ENCODE measurements at places on chromosomes 5 and 9. TPM values are rescaled to one million over a fixed set of nuclear protein-coding genes. Genes with fewer than 3 reads are reported as not detected.

The CHMP5 gene
- 64.9 TPM for total RNA-seq

The ZFP2 gene
- total RNA-seq = 0.39 TPM

The PCDHGA11 gene
- 17.5 TPM for total RNA-seq

The HAVCR2 gene
- total RNA-seq = not detected

DNA sequence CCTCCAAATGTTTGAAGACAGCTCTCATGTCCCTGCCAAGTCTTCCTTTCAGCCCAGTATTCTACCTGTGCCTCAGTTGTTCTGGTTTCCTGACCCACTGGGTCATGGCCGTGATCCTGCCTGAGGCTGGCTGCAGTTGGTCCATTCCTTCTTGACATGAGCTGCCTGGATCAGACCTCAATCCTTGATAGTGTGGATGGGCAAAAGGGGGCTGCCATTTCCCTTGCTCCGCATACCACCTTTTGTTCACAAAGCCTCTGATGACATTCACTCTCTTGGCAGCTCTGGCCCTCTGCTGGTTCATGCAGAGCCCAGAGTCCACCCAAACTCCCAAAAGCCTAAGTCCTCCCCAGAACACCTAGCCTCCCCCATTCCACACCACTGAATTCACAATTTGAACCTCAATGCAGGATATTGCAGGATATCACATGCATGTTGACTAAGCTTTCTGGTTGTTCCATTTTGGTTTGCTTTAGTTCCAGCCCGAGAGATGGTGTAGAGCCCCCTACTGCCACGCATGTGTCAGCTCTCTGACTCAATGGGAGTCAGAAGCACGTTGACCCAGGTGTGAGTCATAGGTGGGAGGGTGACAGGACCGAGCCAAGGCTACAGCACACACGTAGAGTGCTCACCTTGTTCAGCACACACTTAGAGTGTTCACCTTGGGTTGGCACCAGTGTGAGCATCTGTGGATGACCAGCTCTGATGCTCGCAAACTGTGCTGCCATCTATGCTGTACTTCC is 137.2 kb downstream of the MTX3 start:
- DNase-seq = no peak

GRCh38 chr5:52838326-52839015 is 50.8 kb downstream of the ITGA1 start:
- no peak for DNase-seq

GRCh38 chr9:76465442-76466298 is 6.7 kb downstream of the GCNT1 start:
- DNase-seq = no peak

DNA sequence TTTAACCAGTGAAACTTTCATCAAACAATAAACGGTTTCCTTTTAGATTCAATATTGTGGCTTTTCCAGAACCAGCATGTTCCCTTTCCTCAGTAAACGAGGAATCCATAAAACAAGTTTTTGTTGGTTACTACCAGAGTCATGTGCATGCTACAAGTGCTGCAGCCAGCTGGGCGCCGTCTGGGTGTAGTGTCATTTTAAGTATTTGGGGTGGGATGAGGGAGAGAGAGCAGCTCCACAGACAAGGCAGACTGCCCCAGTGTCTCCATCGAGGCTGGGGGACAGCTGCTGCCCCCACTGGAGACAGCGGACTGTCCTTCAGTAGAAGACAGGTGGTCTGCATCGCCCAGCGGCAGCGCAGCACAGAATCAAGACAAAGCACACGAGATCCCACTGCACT is 17.3 kb downstream of the ARPC5L start:
- no peak for DNase-seq

- no peak for DNase-seq
Measured at GRCh38 chr9:129624168-129624759, 1.7 kb upstream of the NTMT1 start.

- no peak for DNase-seq
Measured at GRCh38 chr9:115531410-115532125, 413.6 kb upstream of the TNC start.

DNA sequence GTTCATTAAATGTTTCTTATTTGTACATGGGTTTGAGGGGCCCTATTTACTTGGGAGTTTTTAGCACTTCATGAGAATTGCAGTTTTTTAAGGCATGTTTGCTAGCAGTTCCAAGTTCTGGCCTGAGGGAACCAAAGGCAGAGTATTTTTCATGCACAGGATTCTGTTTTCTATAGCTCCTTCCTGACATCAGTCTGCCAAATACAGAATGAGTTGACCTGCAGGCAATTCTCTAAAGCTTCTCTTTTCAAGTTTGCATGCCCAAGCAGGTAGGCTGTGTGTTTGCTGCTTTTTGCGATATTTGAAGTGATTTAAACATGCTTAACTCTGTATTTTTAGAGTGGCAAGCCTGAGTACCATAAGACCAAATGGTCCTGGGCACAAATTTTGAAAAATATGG is 75.8 kb downstream of the AOPEP start:
- DNase-seq = no peak

- no peak for DNase-seq
Measured at GRCh38 chr5:73411936-73412596, 36.5 kb downstream of the FOXD1 start.

DNA sequence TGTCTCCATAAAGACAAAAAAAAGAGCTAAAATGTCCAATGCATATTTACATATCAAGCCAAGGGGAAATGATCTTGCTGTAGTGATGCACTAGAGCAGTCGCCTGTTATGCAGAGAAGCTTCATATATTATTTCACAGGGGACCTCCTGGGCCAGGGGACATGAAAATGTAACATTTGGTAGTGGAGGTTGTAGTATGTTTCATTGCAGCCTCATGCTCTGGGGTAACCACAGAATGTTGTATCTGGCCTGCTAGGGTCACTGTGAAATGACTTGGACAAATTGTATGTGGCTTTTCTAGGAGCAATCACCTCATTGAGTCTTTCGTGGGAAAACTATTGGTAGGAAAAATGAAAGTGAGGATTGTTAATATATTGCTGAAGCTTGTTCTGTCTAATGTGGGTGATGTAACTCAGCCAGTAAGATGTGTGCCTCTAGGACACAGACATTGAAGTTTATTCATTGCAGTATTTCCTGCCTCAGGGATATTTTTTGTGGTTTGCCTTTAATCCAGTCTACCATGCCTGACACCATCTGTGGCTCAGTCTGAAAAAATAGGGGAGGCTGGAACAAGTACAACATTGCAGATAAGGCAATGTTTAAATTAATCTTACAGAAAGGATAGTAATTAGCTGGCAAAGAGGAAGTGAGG is 430.8 kb upstream of the TNC start:
- DNase-seq = no peak

GRCh38 chr5:27011274-27011673 is 27.1 kb downstream of the CDH9 start:
- DNase-seq = no peak

GRCh38 chr5:56356121-56356835 is 123.1 kb upstream of the ANKRD55 start:
- no peak for DNase-seq

Measured in glomerular endothelial cell (primary cell).